Cortex of kidney (tissue), 1 donor: ENCODE measurements at places on chromosomes 12 and 14.

DNA sequence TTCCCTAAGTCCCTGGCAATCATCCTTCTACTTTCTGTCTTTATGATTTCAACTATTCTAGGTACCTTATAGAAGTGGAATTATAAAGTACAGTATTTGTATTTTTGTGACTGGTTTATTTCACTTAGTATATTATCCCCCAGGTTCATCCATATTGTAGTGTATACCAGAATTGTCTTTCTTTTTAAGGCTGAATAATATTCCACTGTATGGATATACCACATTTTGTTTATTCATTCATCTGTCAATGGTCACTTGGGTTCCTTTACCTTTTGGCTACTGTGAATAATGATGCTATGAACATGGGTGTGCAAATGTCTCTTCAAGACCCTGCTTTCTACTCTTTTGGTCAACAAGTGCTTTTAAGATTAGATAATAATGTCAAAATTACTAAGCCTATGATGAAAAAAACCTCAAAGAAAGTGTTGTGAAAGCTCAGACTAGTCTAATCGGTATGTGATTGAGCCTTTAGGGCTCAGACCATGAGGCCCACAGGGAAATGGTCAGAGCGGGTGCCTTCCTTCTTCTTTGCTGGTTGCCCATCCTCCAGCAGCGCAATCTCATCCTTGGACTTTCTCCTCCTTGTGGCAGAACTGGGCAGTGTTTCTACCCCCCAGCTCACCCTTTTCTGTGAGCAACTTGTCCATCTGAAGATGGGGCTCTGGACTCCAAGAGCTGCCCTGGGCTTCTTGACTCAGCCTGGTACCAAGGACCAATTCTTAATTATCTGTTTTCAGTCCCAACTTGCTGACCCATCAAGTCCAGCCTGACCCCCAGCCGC lies 105.4 kb downstream of the TTC8 start:
- no peak for DNase-seq

- DNase-seq, result no peak
These were observed 44.9 kb upstream of the CERS5 start for GRCh38 chr12:50212071-50212467.

DNA sequence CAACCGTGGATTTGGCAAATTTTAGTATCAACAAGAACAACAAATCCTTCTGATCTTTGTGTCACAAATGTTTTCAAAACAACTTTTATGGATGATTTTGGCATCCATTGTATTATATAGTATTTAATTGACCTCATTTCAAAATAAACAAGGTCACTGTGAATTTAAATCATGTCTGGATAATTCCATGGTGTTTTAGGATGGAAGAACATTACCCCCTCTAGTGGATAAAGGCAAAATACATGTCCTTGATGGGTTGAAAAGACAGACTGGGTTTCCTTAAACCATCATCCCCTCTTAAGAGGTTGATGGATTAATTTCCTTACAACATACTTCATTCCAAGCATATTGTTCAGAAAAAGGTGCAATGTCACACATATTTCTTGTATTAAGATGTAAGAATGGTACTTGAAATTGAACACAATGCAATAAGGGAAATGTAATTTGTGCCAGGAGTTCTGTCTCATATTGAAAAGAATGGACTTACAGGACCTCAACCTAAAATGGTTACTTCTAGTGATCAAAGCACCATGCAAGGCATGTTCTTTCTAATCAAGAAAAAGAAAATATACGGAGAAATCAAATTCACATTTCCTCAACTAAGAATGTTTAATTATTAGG lies 352.0 kb downstream of the BCAT1 start:
- no peak for DNase-seq

- DNase-seq, result no peak
These were observed 51.1 kb upstream of the CRACR2A start for GRCh38 chr12:3803865-3804472.

- no peak for DNase-seq
These were observed 12.6 kb upstream of the TRPV4 start for GRCh38 chr12:109845824-109846205.
